ENCODE measurements at places on chromosomes 1 and 21.

DNA sequence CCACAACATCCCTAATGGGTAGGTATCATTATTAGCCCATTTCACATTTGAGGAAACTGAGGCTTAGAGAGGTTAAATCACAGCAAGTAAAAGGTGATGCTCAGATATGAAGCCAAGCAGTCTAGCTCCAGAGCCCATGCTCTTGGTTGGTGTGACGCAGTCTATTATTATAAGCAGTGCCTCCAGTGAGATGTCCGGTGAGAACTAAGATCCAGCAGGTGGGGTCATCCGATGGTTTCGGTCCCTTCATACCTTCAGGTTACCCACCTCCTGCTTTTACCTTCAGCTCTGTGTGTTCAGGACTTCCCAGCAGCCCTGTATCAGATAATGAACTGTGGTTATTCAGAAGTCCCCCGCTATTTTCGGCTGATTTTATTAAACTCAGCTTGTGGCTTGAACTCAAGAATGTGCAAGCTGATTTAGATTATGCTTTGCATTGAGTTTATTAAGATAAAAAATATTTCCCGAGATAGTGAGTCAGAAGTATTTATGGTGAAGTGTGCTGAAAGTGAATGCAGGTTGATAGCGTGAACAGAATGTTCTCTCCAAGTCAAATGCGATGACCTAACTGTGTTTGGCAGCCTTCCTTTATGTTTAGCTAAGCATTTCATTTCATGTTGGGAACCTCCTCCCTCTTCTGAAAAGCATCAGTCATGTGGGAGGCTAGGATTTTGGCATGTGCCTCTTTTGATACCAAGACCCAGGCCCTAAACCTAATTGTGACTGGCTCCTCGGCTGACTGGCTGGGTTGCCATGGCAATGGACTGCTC is 160.9 kb upstream of the UBE2U start:
- no peak for DNase-seq

- DNase-seq = no peak
Measured at GRCh38 chr1:15180945-15181523, 27.5 kb downstream of the TMEM51 start.

DNA sequence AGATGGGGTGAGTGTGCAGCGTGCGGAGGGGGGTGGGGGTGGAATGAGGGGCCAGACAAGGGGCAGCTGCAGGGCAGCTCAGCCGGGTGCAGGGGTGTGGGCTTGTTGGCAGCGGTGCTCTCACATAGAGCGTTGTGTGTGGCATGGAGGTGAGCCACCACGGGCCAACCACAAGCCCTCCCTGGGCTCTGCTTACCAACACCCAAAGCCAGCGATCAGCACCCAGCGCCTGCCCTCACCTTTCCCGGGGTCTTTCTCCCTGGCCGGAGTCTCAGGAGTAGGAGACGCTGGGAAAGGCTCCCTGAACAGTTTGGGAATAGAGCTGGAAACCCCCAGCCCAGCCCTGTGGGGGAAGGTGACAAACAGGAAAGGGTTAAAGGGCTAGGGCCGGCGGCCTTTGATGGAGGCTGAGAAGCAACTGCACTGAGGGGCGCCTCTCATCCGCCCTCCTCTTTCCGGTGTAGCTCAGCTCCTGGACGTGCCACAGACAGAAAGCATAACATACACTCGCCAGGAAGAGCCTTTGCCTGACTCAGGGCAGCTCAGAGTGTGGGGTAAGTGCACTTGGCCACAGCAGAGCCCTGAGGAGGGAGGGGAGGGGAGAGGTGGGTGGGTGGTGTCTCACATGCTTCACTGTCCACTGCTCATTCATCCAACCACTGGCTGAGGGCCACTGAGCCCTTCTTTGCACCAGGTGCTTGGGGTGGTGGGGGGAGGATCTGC is 577 bp downstream of the IKBKE start:
- peak; percentile 85 for DNase-seq

DNA sequence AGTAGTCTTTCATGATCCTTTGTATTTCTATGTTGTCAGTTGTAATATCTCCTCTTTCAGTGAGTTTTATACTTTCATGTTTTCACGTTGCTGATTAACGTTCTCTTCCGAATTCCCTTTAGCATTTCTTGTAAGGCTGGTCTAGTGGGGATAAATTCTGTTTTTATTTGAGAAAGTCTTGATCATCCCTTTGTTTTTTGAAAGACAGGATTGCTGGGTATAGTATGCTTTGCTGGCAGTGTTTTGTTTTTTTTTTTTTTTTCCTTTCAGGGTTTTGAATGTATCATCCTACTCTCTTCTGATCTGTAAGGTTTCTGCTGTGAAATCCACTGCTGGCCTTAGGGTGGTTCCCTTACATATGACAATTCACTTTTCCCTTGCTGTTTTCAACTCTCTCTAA is 74.4 kb downstream of the SCMH1 start:
- no peak for DNase-seq

DNA sequence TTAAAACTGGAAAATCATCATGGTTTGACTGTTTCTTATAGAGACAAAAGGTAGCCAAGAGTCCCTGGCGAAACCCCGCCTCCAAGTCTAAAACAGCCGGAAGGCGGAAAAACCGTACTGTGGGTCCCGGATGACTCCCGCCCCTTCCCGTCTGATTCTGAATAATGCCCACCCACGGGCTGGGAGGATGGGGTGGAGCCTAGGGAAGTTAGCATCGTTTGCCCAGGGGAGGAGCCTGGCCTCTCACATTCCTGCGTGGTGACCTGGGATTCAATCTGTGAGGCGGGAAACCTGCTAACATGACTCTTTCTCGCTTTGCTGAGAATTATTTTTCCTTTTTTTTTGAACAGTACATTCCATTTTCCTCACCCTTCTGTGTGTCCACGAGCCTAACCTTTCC is 124.9 kb downstream of the KCNK1 start:
- no peak for DNase-seq

DNA sequence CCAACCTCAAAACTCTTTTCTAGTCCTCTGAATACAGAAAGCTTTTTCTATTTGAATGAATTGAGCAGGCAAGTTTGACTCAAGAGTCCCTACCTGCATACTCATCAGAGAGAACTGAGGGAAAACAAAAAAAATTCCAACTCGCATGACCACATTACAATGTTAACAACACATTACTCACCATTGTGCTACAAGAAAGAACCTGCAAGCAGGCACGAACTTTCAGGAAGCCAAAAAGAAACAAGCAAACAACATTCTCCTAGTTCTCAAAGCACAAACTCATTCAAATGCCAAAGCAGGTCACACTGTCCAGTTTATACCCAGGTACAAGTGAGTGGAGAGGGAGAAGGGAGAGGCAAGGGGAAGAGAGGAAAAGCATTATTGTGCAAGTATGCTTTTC is 14.6 kb downstream of the OTUD7B start:
- no peak for DNase-seq

DNA sequence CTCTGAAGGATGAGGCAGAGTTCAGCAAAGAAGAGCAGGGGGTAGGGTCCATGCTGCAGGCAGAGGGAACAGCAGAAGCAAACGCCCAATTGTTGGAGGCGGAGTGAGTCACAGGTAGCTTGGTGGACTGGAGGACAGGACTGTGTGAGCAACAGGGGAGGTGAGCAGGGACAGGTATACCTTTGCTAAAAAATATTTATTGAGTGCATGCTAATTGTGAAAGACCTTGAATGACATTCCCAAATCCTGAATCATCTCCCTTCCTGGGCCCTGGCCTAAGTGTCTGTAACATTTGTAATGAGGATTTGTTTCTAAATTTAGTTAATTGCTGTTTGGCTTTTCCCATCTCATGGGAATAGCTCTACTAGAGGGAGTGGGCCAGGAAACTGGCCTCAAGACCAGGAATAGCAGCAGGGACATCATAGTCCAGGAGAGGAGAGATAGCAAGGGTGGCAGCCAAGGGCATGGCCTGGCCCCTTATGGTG is 123.7 kb downstream of the FOXD2 start:
- no peak for DNase-seq

DNA sequence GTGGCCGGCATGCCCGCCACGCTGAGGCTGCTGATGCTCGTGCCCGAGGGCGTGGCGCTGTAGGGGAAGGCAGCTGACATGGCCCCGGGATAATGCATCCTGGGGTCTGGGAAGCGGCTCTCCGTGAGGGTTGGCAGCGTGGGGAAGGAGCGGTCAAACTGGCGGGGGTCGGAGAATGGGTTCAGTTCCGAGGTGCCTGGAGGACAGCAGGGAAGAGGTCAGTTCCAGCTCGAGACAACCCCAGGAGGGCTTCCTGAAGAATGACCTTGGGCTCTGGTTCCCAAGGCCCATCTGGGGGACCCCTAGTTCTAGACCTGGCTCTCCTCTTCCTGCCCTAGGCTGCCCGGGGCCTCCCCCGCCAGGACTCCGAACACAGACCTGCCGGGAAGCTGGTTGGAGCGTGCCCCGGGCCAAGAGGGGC is 27.6 kb downstream of the RUNX3 start:
- DNase-seq = no peak

DNA sequence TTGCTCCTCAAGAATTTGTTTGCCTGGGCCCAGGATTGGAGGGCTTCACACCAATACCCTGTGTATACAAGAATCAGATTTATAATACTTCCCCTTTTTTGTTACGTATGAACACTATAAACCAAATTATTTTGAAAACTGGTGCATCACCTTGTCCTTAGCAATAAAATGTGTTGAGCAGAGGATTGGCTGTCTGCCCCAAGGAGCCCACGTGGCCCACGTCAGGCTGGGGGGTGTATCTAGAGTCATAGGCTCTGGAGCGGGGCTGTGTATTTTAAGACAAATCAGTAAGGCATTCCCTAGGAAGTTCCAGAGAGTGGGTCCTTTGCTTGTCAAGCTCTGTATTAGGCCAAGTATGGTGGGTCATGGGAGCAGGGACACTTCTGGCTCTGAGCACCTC is 2.0 kb upstream of the ST3GAL3 start:
- DNase-seq = no peak

GRCh38 chr1:64107118-64107519 is 96.3 kb upstream of the UBE2U start:
- DNase-seq = no peak

DNA sequence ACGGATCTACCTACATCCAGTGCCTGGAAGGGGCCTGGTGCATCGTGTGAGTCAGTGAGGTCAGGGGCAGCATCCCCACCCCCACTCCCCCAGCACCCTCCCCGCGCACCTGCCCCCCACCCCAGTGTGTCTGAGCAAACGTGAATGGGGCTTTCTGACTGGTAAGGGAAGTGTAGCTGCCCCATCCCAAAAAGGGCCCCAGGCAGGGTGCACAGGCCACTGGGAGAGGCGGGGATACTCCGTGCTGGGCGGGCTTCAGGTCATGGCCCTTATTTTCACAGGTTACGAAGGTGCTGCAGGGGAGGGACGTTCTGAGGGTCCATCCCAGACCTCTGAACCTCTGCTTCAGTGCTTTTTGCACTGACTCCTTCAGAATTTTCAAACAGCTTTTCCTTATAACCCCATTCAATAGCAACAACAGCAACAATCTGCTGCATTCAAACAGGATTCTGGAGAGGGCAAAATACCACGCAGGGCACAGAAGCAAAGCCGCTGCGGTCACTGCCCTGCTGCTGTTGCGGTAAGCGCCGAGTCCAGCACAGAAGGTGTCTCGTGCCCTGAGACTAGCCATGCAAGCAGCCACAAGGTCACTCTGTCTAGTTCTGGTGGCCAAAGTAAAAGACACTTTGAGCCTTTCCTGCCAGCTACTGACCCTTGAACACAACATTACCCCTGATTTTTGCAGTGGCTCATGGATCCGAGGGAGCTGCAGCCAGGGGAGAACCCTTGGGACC is 10.3 kb downstream of the TTC34 start:
- no peak for DNase-seq

GRCh38 chr1:7596126-7596965 is 174.8 kb upstream of the VAMP3 start:
- no peak for DNase-seq

GRCh38 chr1:39258146-39258924 is 53.8 kb downstream of the MACF1 start:
- DNase-seq = peak; percentile 71

GRCh38 chr1:50858761-50859160 is 101.3 kb downstream of the FAF1 start:
- no peak for DNase-seq

DNA sequence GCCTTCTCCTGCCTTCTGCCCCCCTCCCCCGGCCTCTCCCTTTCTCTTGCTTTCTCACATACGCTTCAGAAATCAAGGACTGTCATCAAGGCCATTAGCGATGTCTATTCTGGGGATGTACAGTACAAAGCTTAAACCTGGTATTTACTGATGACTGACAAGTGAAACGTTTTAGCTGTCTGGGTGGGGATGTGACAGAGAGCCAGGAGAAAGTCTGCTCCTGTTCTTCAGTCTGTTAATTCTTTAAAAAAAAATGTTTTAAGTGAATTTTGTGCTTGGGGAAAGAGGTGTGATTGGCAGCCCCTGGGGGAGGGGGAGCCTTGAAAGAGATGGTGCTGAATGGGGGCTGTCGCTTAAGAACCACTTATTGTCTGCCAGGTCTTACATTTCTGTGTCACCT is 283.0 kb upstream of the PLXNA2 start:
- DNase-seq = no peak

GRCh38 chr1:78950826-78951225 is 55.7 kb downstream of the ADGRL4 start:
- no peak for DNase-seq

DNA sequence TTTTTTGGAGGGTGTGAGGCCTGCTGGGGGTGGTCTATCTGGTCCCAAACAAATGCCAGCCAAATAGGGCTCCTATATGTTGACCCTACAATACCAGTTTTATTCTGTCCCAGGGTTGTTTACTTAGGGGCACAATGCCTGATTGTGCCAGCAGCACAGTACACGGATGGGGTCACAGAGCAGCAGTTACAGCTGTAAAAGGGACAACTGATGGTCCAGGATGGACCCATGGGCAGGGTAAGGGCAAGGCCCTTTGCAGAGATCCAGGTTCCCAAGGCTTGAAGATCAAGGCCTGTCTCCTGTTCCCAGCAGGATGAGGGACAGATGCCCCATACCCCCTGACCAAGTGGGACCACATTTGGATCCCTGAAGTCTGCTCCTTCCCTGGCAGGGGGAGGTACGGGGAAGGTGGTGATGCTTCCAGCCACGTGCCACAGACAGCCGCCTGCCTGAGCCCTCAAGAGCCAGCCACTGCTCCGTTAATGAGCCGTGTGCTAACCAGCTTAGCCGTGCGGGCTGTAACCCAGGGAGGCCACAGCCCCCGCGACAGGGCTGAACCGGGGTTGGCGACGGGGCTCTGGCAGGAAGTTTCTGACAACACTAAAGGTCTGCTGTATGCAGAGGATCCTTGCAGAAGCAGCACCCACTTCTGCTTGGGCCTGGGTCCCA is 18.2 kb downstream of the SLC6A9 start:
- peak; percentile 63 for DNase-seq

DNA sequence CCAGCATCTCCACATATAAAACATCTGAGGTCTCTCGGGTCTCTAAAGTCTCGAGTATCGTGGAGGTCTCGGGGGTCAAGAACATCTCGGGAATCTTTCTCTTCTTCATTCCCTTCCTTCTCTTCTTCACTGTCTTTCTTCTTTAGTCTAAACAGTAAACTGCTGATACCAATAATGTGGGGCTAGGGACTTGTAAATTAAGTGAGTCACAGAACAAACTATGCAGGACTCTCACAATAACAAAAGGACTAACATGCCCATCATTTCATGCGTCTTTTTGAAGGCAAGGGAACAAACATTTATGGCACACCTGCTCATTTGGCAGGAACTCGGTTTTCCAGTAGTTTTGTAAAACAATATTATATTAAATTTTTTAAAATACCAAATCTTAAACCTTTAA is 32.4 kb downstream of the PRPF38A start:
- no peak for DNase-seq

- peak; percentile 13 for DNase-seq
Measured at GRCh38 chr21:24076179-24076578, 1531.1 kb downstream of the MRPL39 start.
